Uterine smooth muscle cell (primary cell): ENCODE measurements at places on chromosomes 13 and 19. TPM values are rescaled to one million over a fixed set of nuclear protein-coding genes. Genes with fewer than 3 reads are reported as not detected.

The ZSWIM9 gene
- 3.1 TPM in 2 replicates for total RNA-seq

The GPR12 gene
- total RNA-seq, result not detected in 2 replicates

The CEACAM4 gene
- not detected in 2 replicates for total RNA-seq

The SIGLEC5 gene
- total RNA-seq, result not detected in 2 replicates

The MATK gene
- not detected in 2 replicates for total RNA-seq

The ELAVL3 gene
- 0.12 TPM in 1 of 2 replicates, not detected in the other for total RNA-seq

The DHX34 gene
- total RNA-seq, result 12.3 and 15.6 TPM in 2 replicates

The RAB8A gene
- total RNA-seq, result 39.9 and 63.9 TPM in 2 replicates

The ZNF98 gene
- total RNA-seq, result not detected in 2 replicates

The FBXO27 gene
- 1.3 and 3.4 TPM in 2 replicates for total RNA-seq

The RNF225 gene
- total RNA-seq, result 0.37 TPM in 1 of 2 replicates, not detected in the other

The PPM1N gene
- 2.3 and 2.7 TPM in 2 replicates for total RNA-seq

The TEAD2 gene
- 13.7 and 15.6 TPM in 2 replicates for total RNA-seq

The POSTN gene
- 13.1 and 38.5 TPM in 2 replicates for total RNA-seq
